LHCN-M2 (cell line): ENCODE measurements at places on chromosomes 16 and 17. TPM values are rescaled to one million over a fixed set of nuclear protein-coding genes. Genes with fewer than 3 reads are reported as not detected.

Gene SULT1A4
- 0.17 TPM in 1 of 2 replicates, not detected in the other for total RNA-seq

Gene CCDC78
- total RNA-seq = 5.1 and 7.0 TPM in 2 replicates

Gene GPRC5B
- 7.2 and 9.5 TPM in 2 replicates for total RNA-seq

Gene GPR179
- total RNA-seq = under 0.01 TPM in 1 of 2 replicates, not detected in the other

Gene TNK1
- total RNA-seq = 0.06 TPM in 1 of 2 replicates, not detected in the other

Gene SRCIN1
- total RNA-seq = not detected in 2 replicates

Gene MYH2
- 0.06 and 0.11 TPM in 2 replicates for total RNA-seq

Gene GIT1
- total RNA-seq = 32.5 and 36.0 TPM in 2 replicates

Gene PIRT
- total RNA-seq = not detected in 2 replicates

Gene KRT23
- total RNA-seq = not detected in 2 replicates

Gene ASGR1
- total RNA-seq = 0.29 and 1.4 TPM in 2 replicates

Gene SLC2A4
- total RNA-seq = 0.11 TPM in 1 of 2 replicates, not detected in the other

Gene RNF222
- total RNA-seq = not detected in 2 replicates

Gene ITGAD
- total RNA-seq = not detected in 2 replicates

Gene NATD1
- 2.3 and 4.3 TPM in 2 replicates for total RNA-seq

Gene PCYT2
- 30.4 and 35.4 TPM in 2 replicates for total RNA-seq

Gene NRN1L
- not detected in 2 replicates for total RNA-seq

Gene TNP2
- total RNA-seq = not detected in 2 replicates

Gene TNFRSF17
- total RNA-seq = not detected in 2 replicates
